ENCODE measurements at places on chromosomes 6 and 20.

- DNase-seq: no peak
Observed at GRCh38 chr6:16277101-16277981, 39.0 kb downstream of the GMPR start.

GRCh38 chr6:11459079-11459610 lies 78.4 kb upstream of the TMEM170B start:
- no peak for DNase-seq

DNA sequence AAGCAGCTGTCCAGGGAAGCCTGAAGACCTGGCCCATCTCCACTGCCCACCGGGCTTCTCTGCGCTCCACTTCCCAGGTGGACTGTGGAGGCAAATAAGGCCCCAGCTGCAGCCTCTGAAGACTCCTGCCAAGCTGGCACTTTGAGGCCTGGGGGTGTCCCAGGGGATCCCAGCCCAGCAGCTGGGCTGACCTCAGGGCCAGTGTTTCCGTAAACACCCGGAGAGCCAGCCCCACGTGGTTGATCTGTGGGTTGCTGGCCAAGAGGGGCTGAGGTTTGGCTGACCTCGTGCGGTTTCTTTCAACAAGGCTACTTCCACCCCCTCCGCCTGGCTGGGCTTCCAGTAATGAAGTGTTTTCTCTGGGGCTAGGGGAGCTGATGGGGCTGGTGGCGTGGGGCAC lies 12.4 kb upstream of the CCN5 start:
- no peak for DNase-seq

DNA sequence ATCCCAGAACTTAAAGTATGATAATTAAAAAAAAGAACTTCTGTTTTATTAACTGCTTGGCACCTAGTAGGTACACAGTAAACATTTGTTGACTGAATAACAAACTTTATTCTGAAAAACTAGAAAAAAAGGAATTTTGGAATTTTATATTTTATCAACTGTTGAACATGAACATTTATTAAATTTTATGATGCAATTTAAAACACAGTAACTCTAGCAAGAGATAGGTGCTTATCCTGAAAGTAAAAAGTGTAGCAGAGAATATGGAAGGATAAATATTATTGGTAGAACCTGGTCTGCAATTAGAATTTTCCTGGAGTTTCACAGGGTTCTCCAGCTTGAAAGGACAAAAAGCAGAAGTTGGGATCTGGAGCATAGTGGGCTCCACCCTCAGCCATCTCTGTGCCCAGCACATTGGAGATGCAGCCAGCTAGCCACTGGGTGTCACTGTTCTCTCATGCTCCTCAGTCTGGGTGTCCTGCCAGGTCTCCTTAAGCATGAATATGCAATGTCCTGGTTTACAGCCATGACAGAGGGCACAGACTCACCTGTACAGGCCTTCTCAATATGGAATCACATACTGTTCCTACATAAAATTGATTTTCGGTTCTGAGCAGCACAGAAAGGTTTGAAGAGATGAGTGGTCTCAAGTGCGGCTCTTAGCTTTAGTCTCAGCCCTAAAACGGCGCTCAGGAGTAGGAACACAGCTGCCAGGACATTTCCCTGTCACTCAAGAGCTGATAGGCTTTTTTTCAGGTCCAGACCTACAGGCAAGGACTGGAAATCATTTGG lies 31.7 kb upstream of the IL20RA start:
- DNase-seq: peak; percentile 54

- DNase-seq: no peak
Observed at GRCh38 chr6:82954356-82954755, 111.3 kb downstream of the UBE3D start.

DNA sequence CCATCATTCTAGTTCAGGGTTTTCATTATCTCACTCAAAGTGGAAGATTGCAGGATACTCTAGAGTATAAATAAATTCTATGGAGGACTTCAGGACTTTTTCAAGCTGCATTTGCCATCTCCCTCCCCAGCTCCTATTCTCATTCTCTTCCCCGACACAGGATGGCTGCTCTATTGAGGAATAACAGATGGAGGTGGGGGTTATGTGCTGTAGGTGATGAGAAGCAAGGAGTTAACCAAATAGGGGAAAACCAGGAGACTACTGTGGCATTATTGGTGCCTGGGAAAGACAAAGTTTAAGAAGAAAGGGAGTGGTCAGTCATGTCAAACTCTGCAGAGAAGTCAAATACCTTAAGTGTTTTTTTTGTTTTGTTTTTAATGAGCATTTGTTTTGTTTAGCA lies 109.3 kb downstream of the GRIK2 start:
- no peak for DNase-seq

DNA sequence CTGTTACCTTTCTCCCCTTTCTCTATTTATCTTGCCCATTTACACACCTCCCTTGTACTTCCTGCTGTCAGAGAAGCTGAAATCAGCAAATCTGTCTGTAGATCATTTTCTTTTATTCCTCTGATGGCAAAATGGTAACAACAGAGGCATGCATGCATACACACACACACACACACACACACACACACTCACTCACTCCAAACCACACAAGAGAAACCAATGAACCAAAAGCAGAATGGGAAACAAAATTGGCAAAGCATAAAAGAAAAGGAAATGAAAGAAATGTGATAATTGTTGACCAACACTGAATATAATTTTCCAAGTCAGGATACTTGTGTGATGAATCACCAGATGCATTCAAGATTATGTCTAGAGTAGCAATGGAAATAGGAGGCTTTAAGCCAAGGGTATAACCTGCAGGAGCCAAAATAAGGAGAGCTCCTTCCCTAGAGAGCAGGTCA lies 172.4 kb downstream of the PLCB4 start:
- DNase-seq: no peak

- no peak for DNase-seq
Observed at GRCh38 chr6:40733290-40733689, 146.1 kb upstream of the LRFN2 start.

DNA sequence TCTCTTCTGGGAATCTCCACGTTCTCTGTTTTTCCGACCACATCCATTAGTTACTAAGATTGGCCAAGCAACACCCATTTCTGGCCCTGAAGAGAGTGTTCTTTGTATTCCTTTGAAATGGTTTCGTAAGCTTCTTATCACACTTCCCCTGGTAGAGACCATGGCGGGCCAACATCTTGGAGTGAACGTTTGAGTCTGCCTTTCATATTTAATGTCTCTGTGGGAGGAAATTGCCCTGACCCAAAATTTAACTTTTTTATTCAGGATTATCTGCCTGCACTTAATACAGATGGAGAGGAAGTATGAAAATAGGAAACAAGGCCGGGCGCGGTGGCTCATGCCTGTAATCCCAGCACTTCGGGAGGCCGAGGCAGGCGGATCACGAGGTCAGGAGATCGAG lies 177.0 kb upstream of the SNX9 start:
- DNase-seq: no peak

GRCh38 chr20:40835321-40835720 lies 146.3 kb upstream of the MAFB start:
- no peak for DNase-seq

- no peak for DNase-seq
Observed at GRCh38 chr20:18739751-18740166, 73.8 kb upstream of the SCP2D1 start.

DNA sequence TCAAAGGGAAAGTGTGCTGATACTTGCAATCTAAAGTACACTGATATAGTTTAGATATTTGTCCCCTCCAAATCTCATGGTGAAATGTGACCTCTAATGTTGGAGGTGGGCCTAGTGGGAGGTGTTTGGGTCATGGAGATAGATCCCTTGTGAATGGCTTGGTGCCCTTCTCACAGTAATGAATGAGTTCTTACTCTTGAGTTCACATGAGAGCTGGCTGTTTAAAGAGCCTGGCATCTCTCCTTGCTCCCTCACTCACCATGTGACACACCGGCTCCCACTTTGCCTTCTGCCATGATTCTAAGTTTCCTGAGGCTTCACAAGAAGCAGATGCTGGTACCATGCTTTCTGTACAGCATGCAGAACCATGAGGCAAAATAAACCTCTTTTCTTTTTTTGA lies 78.1 kb downstream of the REPS1 start:
- no peak for DNase-seq

- DNase-seq: no peak
Observed at GRCh38 chr6:158639056-158639455, 5.5 kb downstream of the DYNLT1 start.

- no peak for DNase-seq
Observed at GRCh38 chr6:31740397-31741223, 805 bp downstream of the MSH5 start.

- no peak for DNase-seq
Observed at GRCh38 chr6:62367601-62368000, 81.6 kb upstream of the KHDRBS2 start.

GRCh38 chr20:19712721-19713260 lies 45.3 kb upstream of the RIN2 start:
- DNase-seq: no peak

GRCh38 chr20:18754030-18754652 lies 59.4 kb upstream of the SCP2D1 start:
- DNase-seq: no peak

DNA sequence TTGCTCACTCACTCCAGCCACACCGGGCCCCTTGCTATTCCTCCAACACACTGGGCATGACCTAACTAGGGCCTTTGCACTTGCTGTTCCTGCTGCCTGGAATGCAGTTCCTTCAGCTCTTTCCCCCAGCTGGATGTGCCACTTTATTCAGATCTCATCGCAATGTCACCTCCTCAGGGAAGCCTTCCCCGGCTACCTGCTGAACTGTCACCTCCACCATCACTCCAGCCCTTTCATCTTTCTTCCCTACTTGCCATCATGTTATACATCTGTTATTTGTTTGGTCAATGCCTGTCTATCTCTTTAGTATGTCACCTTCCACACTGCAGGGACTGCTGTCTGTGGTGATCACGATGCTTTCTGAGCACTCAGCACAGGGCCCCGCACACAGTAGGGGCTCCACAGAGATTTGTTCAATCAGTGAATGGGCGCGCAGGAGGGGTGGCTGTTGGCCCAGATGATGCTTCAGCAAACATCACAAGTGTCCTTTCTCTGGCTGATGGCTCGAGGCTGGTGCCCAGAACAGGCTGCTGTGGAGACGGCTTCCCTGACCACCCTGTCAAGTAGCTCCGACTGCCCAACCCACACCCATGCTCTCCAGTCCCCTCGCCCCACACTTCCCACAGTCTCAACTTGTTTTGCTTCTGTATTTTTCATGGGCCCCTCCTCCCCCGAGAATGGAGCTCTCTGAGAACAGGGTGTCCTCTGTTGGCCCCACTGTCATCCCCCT lies 31.8 kb downstream of the CEBPB start:
- no peak for DNase-seq

DNA sequence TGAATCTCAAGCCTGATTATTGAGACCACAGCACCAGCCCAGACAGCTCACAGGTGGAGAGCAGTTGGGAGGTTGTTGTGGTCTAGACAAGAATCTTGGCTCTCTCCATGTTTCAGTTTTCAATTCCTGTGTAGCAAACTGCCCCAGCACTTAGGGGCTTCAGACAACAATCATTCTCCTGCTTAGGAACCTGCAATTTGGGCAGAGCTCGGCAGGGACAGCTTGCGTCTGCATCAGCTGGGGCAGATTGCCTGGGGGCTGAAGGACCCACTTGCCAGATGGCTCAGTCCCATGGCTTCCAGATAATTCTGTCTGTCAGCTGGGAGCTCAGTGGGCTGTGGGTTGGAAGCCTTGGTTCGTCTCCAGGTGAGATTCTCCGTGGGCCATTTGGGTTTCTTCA lies 6.9 kb downstream of the TGM6 start:
- DNase-seq: no peak

GRCh38 chr20:25187635-25188034 lies 7.9 kb upstream of the ENTPD6 start:
- no peak for DNase-seq

GRCh38 chr6:13471184-13471583 lies 16.2 kb downstream of the GFOD1 start:
- no peak for DNase-seq

DNA sequence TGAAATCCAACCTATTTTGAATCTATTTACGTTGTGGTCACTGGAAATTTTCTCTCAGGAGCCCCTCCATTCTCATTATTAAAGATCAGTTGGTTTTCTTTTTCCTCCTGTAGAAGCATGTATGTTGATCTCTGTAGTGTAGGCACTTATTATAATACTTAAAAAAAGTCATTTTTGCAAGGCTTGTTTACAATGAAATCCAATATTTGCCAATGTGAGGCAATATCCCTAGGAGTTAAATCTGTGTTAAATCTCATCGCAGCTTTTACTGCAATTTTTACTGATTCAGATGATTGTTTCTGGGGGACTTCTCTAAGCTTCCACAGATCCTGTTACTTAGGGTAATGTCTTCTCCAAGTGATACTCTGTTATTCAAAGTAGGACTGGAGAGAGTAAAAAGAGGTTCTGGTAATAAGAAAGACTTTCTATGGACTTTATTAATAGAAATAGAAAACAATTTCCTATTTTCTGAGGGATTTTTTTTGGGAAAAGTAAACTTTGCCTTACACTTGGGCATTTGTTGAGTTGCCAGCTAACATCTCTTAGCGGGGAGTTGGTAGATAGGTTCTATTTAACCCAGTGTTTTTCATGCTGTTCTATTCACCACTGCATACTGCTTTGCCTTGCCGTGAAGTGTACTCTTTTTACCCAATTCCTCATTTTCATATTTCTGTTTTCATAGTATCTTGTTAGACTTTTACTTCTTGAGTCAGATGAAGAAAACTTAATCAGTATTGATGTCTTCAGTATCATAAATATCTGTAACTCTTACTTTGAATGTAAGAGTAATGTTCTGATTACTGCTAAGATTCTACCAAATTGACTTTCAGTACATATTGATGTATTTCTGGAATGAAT lies 48.6 kb downstream of the CDKAL1 start:
- no peak for DNase-seq

DNA sequence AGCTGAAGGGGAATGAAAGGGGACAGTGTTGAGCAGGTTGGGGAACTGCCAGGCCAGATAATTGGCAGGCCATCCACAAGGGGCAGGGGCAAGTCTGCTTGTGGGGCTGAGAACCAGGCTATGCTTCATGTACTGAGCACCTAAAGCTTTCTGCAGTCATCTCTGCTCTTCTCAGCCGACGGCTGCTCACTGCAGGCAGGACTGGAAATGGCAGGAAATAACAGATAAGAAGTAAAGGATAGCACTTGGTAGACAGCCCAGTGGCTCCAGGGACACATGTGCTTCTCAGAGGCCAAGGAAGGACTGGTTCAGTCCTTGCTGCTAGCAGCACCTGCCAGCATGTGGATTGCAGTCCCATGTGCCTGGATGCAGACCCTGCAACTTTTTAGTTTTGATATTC lies 89.8 kb downstream of the CD164 start:
- no peak for DNase-seq

Measured in stimulated activated CD4-positive, alpha-beta T cell treated with anti-CD3 and anti-CD28 coated beads, Interleukin-4, amount 100 ng/mL, for 24 hours (primary cell).